ENCODE measurements at places on chromosomes 11 and 22.

DNA sequence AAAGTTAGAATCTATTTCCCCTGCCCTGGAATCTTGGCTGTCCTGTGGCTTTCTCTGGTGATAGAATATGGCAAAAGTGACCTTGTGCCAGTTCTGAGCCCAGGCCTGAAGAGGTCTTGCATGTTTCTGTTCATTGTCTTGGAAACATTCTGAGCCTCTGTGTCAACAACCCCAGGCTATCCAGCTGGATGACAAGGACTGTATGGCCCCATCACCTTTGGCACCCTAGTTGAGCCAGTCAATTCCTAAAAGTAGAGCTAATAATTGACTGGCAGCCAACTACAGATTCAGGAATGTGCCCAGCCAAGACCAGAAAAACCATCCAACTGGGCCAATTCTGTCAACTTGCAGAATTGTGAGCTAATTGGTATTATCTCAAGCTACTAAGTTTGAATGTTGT is 514.1 kb upstream of the LARGE1 start:
- DNase-seq = no peak

DNA sequence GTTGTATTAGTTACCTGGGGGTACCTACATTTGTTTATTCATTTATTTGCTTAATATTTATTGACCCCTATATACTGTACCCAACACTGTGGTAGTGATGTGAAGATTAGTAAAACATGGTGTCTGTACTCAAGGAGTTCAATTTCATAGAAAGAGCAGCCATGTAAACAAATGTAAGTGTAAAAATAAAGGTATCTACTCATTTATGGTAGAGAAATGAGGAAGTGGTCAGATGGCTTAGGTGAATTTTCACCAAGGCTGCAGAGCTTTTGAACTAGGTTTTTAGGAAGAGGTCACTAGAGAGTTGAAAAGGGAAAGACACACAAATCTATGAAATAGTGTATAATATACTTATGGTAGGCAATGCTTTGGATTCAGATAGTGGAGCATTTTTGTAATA is 11.1 kb downstream of the CTR9 start:
- no peak for DNase-seq

GRCh38 chr11:28632338-28632737 is 524.1 kb downstream of the METTL15 start:
- DNase-seq = no peak

DNA sequence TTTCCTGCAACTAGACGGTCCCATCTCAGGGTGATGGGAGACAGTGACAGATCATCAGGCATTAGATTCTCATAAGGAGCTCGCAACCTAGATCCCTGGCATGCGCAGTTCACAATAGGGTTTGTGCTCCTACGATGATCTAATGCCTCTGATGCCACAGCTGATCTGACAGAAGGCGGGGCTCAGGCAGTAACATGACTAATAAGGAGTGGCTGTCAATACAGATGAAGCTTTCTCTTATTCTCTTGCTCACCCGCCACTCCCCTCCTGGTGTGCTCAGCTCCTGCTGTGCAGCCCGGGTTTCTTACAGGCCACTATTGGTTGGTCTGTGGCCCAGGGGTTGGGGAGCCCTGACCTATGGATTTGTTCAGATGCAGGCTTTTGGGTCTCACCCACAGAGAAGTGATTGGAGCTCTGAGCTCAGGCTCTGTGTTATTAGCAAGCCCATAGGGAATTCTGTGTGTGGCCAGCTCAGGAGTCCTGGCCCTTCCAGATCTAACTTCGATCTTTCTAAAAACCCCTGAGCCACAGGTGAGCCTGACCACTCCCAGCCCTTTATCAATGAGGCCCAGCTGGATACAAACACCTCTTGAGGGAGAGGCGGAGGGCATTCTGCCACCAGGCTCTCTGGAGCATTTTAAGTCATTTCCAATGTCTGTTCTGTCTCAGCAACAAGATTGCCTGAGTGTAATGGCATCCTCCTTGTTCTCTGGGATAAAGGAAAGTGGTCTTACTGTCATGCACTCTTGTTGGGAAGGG is 351.8 kb downstream of the BUD13 start:
- DNase-seq = no peak

GRCh38 chr11:4881188-4881587 is 512 bp upstream of the OR51T1 start:
- DNase-seq = no peak

GRCh38 chr11:45678976-45679375 is 13.6 kb upstream of the CHST1 start:
- no peak for DNase-seq

DNA sequence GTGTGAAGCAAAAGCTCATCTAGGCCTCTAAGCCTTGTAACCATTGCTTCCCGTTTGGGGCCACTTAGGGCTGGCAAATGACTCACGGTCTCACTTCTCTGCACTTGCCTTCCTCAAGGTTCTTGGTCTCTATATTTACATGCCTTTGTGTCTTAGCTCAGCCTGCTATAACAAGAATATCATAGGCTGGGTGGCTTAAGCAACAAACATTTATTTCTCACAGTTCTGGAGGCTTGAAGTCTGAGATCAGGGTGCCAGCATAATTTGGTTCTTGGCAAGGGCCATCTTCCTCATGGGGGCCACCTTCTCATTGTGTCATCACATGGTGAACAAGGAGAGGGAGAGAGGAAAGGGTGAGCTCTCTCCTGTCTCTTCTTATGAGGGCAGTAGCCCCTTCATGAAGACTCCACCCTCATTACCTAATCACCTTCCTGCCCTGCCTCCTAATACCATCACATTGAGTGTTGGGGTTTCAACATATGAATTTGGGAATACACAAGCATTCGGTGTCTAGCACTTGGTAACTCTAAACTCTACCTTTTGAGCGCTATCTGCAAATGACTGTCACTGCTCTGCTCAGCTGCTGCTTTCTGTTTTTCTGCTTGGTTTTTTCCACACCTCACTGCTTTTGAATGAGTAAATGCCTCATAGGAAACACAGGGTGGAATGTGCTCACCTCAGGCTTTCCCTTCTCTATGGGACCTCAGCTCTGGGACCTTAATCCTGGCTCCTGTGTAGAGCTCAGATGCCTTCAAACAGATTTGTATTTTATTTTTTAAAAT is 16.2 kb upstream of the ME3 start:
- peak; percentile 26 for DNase-seq

- no peak for DNase-seq
These were observed 66.6 kb downstream of the SLC5A12 start for GRCh38 chr11:26655287-26655686.

DNA sequence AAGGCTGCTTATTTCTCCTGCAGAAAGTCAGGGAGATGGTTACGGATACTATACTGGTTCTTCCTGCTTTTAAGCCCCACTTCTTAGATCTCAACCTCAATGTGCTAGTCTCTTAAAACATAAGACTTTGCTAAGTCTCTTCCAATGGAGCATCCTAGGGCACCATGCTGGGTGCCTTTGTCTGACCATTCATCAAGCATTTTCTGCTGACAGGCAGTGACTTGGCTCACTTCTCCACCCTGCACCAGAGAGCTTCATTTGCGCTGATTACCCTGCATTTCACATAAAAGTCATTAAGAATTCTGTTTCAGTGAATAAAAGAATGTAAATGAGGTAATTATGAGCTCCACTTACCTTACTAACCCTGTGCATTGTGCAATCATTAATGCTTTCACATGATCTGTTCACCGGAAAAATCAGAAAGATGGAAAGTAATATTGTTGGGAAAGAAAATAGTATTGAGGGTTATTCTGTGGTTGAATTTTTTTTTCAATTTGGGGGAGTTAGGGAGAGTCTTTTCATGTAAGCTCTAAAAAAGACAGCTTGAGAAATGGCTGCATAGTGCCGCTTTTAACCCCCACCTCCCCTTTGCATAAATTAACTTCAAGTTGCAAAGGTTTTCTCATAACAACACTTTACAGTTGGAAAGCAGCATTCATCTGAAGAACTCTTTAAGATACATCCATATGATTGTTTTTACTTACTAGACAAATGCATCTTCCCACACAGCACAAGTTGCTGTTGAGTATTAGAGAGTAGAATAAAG is 677.3 kb upstream of the KIRREL3 start:
- DNase-seq = no peak

GRCh38 chr22:19012308-19012986 is 76.4 kb upstream of the PRODH start:
- DNase-seq = no peak

DNA sequence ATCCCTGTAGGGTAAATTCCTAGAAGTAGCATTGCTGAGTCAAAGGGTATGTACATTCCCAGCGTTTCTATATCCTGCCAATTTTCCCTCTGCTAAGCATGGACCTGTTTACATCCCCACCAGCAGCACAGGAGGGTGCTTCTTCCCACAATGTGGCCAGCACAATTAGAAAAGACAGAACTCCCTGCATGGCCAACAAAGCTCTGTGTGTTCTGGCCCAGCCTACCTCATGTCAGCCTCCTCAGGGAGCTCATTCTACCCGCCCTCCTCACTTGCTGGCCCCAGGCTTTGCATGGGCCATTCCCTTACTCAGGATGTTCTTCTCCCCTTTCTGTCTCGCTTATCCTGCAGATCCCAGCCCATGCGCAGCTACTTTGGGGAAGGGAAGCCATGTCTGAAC is 186.1 kb downstream of the DSCAML1 start:
- no peak for DNase-seq

DNA sequence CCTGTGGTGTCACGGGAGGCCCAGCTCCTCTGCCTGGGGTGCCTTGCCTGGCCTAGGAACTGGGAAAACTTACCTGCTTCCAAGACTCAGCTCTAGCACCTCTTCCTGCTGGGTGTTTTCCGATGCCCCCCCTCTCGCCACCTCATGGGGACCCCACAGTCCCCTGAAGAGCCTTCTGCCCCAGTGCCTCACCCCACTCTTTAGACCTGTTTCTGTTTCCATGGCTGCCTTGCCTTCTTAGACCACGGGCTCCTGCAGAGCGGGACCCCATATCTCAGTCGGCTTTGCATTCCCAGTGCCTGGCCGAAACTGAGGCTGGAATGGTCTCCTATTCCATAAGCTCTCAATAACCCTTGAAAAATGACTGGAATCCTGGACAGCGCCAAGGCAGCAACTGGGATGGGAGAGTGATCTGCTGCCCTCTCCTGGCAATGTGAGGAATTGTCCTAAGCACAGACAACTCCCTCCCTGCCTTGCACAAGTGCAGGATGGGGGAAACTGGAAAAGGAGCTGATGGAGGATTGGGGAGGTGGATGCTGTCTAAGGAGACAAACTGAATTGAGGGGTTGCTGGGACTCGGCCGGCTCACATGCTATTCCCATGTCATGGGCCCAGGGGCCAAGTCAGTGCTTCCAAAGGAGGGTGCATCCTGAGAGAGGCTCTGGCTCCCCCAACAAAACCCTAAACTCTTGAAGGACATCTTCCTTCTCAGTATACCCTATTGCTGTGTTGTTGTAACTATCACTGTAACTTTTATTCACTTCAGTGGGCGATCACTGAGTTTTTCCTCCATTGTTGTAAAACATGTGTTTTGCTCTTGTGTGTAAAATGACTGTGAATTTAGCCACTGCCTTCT is 26.6 kb upstream of the IL17RA start:
- DNase-seq = peak; percentile 56

GRCh38 chr22:19108807-19109197 is 13.4 kb downstream of the DGCR2 start:
- DNase-seq = peak; percentile 57

GRCh38 chr11:18495271-18495670 is 31.5 kb downstream of the TSG101 start:
- peak; percentile 5 for DNase-seq

GRCh38 chr22:27116312-27117086 is 459.1 kb downstream of the MIAT start:
- DNase-seq = no peak

DNA sequence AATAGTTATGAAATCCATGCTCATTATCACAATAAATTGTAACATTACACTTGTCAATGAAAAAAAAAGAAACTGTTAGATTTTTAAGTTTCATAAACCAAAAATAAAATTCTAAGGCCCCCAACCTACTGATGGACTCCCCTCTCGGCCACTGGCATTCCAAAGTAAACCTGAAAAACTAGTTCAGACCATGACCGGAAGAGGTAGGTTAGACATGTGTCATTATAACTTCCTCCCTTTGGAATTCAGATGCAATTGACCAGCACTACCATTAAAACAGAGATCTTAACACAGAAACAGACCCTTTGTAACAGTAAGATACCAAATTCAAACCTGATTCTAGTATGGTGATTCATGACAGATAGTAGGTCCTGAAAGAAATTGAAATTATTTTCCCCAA is 12.9 kb downstream of the OR10A6 start:
- no peak for DNase-seq

DNA sequence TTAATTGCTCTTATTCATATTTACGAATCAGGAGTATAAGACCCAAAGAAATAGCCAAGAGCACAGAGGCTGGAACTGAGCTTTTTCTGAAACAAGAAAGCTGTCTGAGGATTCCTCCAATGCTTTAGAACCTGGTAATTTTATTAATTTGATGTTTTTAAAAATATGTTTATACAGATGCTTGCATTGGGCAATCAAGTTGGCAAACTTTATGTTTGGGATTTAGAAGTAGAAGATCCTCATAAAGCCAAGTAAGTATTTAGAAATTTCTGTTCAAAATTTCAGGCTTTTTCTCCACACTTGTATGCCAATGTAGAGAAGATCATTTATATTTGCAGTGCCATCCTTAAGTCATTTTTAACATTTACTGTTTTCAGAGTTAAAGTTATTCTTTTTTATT is 24.3 kb upstream of the HIKESHI start:
- no peak for DNase-seq

DNA sequence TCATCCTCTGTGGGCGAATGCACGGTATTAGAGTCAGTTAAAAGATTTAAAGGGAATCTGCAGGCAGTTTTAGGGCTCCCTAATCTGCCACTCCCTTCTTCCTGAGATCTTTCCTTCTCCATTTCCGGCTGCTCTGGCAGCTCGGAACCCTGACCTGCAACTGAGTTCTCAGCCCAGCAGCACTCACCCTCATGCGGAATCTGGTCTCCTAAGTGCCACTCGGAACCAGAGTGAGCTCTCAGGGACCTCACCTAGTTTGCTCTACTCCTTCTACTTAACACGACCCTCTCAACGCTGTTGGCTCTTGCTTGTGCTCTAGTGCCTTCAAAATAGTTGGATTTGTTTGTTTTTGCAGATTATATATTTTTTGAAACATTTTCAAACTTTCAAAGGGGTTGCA is 19.3 kb upstream of the IL10RA start:
- no peak for DNase-seq

DNA sequence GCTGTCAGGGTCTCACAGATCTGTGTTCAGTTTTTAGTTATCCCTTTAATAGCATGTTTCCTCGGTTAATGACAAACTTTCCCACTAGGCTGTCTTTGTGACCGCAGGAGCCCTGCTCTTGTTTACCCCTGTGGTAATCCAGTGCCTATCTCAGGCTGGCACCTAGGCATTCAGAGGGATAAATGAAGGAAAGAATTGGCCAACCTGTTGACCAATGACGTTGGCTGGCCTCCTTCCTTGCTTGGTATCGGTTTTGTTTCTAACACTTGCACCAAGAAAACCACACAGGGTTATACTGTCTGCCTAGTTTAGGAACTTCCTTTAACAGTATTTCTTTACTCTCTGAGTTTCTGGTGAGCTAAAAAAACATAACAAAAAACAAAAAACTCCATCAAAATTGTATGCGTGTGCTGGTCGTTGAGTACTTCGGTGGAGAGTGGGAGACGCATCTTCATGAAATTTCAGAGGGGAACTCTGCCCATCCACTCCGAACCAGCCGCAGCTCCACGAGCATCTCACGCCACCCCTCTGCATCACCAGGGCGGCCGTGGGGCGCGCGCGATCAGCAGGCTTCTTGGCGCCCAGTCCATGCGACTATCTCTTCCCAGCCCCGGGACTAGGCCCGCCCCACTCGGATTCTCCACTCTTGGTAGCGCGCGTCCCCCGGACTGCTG is 563 bp upstream of the ENDOD1 start:
- DNase-seq = peak; percentile 48

Data from CD14-positive monocyte (primary cell).